ENCODE measurements at places on chromosomes 4 and X.

- no peak for DNase-seq
These were observed 99.0 kb upstream of the SHOX start for GRCh38 chrX:531611-531936.

DNA sequence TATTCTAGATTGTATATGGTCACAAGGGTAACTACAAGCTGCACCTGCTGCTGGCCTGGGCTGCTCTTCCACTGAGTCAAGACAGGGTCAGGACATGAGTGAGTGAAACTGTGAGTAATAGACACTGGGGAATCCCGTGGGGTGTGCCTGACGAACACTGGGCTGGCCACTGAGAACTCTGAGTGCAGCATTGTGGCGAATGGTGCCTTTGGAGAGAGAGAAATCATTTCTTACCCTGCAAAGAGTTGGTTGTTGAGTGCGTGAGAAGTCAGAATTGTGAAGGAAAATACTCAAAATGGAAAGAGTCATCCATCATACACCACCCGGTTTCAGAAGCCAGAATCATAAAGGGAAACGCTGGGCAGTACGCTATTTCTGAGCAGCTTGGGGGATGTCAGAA lies 43.1 kb upstream of the LSM6 start:
- DNase-seq, result no peak

GRCh38 chrX:51420610-51421009 lies 75.8 kb downstream of the NUDT11 start:
- no peak for DNase-seq

DNA sequence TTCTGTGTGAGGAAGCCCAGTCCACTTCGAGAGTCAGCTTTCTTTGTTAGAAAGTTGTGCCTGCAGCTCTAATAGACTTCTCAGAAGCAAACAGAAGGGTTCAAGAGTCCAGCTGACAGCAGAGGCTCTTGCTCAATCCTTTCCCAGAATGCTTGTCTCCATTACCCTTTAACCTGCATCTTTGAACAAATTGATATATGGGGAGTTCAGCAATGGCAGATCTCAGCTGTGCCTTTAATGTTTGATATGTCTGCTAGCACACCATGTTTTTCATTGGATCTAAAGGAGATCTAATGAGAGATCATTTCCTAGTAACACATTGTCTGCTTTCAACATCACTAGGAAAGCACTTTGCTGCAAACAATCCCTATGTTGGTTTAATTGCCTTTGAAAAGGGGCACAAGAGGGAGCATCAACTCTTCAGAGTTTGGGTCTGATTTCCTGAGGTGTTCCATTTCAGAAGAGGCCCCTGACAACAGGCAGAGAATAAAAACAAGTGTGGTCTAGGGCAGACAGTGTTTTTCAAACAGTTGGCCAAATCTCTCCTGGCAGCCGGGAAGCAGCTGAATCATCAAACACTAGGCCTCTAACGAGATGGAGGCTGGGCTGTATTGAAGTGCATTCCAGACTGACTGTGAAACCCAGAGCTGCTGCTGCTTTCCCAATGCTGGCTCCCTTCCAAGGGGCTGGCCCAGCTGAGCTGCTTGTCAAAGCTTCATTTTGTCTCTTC lies 55.5 kb downstream of the LUZP4 start:
- no peak for DNase-seq

- no peak for DNase-seq
These were observed 175.6 kb upstream of the MAGEB2 start for GRCh38 chrX:30039768-30040167.

- DNase-seq, result no peak
These were observed 27.0 kb upstream of the FAM47B start for GRCh38 chrX:34915463-34916225.

Data from stimulated activated CD8-positive, alpha-beta memory T cell treated with anti-CD3 and anti-CD28 coated beads, Interleukin-15, amount 100 ng/mL, for 4 hours (primary cell).